Adrenal gland (tissue), 19 donors: ENCODE measurements at places on chromosomes 5 and 9. TPM values are rescaled to one million over a fixed set of nuclear protein-coding genes. Genes with fewer than 3 reads are reported as not detected.

GRCh38 chr5:58860680-58861079, 277.8 kb downstream of the RAB3C start:
- no peak for DNase-seq

DNA sequence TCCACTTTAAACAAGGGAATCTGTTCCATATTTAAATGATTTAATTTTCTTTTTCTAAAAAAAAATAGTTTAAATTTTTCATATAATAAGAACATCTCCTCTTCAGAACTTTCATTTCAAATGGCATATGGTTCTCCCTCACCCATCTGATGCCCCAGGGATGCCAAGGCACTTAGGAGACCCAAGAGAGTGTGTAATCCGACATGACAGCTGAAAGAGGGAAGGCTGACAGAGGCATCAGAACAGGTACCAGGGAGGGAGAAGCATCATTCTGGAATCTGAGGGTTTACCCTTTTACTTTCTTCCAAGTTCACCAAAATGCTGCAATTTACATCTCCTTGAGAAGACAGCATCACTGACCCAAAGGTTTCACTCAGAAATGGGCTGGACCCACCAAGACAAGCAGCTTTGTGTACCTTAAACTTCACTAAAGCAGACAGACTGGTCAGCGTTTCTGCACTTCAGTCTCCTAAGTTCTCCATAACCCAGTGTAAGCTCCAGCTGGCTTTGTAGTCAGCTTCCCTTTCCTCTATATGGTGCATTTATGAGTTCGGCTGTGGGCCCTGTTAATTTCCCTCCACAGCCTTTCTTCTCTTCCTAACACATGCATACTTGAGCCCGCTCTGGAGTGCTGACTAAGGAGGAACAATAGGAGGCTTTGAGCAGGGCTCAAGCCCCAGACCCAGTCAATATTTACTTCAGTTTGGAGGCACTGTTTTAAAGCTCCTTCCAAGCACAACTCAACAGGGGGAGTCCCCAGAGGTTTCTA, 17.7 kb downstream of the EFNA5 start:
- DNase-seq = no peak

- no peak for DNase-seq
Observed at GRCh38 chr5:147504535-147504934, 5.3 kb downstream of the DPYSL3 start.

DNA sequence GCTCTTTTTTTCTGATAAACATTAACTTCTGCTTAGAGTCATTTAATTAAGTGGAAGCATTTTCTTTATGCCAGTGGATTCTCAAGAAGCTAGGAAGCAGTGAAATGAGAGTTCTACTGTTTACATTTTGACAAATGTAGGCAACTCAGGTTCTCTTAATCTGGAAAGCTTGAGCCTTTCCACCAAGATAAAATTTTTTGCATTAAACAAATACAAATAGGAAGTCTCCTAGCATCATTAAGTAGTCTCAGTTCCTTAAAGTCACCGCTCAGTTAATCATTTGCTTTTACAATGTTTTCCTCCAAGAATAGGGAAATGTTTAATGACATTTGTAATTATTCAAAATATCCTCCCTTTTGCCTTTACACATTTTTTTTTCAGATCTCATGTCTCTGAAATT, 290.4 kb upstream of the PDE4D start:
- DNase-seq = no peak

GRCh38 chr5:83401775-83402174, 69.8 kb upstream of the VCAN start:
- DNase-seq = no peak

Gene OTULINL
- 76.9 TPM for total RNA-seq

Gene FAM114A2
- 14.6 TPM for total RNA-seq

GRCh38 chr5:133730346-133730745, 118.0 kb upstream of the FSTL4 start:
- no peak for DNase-seq

DNA sequence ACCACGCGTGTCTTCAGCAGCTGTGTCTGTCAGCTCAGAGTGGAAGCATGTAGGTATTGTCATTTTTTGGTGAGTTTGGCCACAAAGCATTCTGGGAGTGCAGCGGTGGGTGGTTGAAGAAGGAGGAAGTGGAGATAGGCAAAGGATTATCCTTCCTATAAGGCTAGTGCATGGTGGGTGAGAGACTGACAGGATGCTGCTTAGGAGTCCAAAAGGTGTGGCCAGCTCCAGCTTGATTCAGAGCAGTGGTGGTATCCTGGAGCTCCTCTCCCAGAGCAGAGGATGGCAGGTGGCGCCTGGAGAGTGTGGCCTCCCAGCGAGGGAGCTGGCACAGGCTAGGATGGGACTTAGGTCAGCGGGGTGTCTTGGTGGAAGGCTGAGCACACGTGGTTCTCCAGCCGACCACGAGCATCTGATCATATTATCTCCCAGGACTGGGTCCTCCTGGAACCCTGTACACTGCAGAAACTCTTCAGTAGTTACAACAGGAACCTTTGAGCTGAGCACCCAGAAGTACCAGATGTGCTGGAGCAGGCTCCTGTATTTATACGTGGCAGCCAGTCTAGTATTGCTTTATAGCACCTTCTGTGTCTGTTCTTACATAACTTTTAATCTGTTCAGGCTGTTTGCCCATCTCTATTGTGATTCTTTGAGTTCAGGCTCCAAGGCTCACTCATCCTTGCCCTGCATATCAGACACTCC, 29.6 kb downstream of the MAML1 start:
- DNase-seq = peak; percentile 52

- DNase-seq = no peak
Observed at GRCh38 chr5:43074987-43075318, 34.8 kb upstream of the ANXA2R start.

Gene LHFPL2
- 56.6 TPM for total RNA-seq

DNA sequence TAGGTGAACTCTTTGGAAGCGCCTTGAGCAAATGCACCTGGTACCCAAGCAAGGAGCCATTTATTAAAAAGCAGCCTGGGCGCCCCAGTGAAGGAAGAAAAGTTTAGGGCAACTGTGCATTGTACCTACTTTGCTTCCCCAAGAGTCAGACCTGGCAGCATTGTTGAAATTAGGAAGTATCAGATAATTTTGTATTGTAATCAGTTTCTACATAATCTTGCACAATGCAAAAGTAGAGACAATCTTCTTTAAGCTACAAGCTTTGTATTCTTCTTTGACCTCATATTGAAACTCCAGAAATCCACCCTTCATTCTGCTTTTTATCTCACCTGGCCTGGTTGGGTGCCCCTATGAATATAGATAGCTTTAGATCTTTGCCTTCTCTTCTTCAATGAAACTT, 490.8 kb downstream of the RASEF start:
- DNase-seq = no peak

Gene CDH12
- 8.5 TPM for total RNA-seq

GRCh38 chr5:9480499-9480898, 65.4 kb downstream of the SEMA5A start:
- no peak for DNase-seq

- no peak for DNase-seq
Observed at GRCh38 chr5:91591076-91591475, 208.0 kb upstream of the ARRDC3 start.

DNA sequence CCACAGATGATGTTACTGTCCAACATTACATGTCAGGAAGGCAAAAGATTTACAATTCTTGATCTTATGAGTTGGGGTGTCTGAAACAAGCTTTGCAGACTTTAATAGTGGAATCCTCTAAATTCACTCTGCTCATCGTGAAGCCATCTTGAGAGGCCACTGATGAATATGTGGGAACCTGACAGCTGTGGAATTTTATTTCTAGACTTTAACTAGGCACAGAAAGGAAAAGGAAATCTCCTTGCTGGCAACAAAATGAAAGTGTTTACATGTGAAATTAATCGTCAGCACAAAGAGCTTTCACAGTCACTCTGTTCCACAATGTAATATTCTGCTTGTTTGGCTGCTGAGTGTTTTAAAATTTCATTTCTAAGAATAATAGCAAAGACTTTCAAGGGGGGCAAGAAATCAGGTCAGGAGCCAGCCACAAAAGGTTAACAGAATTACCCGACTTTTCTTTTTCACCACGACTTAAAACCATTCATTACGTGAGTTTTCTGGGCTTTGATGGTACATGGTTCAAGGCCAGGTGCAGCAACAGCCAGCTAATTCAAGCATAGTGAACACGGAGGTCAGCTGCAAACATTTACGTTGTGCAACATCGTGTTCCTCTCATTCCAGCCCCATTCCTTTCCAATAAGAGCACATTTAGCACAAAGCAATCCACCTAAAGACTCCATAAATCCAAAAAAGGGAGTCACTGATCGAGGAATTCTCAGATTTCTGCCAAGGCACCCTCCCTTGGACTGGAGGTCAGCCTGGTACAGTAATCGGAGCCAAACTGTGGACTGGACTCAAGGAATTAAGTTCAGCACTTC, 14.6 kb downstream of the NREP start:
- DNase-seq = peak; percentile 69

GRCh38 chr5:14064841-14065240, 78.3 kb upstream of the TRIO start:
- no peak for DNase-seq

DNA sequence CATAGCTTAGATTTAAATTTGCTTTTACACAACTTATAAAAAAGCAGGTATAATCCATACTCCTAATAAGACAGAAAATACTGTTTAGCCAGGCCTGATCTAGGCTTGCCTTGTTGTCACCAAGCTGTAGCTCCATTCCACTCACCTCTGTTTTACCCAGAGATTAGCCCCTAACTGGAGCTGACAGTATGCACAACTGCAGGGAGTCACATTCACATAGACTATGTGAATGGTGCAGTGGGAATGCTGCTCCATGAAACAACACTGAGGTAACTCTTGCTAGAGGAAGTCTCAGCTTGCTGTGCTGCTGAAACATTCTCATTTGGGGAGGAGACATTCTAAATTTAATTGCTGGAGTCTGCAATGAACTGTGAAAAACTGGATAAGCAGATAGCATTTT, 209.1 kb downstream of the TMEM232 start:
- no peak for DNase-seq

- no peak for DNase-seq
Observed at GRCh38 chr5:145689235-145689634, 145.9 kb downstream of the PRELID2 start.

- no peak for DNase-seq
Observed at GRCh38 chr9:6552033-6552432, 93.5 kb downstream of the GLDC start.

GRCh38 chr5:83151821-83152220, 74.5 kb downstream of the XRCC4 start:
- DNase-seq = no peak

DNA sequence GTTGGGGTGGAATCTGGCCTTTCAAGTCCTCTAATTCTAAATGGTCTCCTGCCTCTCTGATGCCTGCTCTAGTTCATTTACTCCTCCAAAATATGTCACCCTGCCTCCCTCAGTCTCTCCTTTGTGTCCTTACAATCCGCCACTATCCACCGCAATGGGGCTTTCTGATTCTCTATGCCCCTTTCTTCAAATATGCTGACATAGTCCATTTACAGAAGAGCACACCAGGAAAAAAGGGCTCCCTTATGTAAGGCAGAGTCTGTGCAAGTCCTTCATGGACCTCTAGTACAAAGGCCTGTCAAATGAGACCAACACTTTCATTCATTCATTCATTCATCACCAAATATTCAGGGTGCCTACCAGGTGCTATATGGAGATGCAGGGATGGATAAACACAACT, 2.0 kb upstream of the ASTN2 start:
- no peak for DNase-seq

GRCh38 chr5:65818592-65818991, 96.6 kb downstream of the NLN start:
- DNase-seq = no peak

DNA sequence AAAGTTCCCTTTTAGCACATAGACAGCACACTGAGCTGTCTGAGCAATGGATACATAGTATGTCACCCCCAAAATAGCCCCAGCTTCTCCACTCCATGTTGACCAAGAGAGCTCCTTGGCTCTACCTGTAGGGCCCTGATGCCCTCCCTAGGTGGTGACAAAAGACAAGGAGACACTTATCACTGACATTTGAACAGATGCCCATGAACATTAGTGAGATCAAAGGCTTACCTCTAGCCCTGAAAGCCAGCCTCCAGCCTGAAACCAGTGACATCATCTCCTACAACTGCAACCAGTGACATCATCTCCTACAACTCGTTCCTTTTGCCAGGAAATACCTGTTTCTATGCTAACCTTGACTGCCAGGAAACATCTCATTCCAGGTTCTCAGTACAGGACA, 122.7 kb downstream of the FSTL4 start:
- DNase-seq = no peak

Gene REEP2
- total RNA-seq = 3.7 TPM

Gene CDH10
- total RNA-seq = 4.4 TPM

Gene ALDH1A1
- 345 TPM for total RNA-seq

DNA sequence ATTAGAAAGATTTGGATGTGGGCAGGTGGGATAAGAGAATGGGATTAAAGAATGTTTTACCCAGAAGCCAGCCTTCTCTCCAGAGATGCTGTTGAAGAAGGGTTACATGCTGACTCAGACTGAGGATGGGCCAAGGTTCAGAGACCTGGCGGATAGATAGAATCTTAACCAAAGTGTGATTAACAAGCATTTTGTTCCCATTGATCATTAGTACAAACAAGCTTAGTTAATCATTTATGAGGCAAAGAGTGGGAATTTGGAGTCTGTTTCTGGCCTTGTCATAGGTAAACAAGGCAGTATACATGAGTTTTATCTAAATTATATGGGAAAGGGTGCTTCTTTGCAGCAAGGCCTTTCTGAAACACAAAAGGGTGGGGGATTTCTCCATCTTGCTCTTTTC, 20.8 kb upstream of the DTWD2 start:
- DNase-seq = no peak

DNA sequence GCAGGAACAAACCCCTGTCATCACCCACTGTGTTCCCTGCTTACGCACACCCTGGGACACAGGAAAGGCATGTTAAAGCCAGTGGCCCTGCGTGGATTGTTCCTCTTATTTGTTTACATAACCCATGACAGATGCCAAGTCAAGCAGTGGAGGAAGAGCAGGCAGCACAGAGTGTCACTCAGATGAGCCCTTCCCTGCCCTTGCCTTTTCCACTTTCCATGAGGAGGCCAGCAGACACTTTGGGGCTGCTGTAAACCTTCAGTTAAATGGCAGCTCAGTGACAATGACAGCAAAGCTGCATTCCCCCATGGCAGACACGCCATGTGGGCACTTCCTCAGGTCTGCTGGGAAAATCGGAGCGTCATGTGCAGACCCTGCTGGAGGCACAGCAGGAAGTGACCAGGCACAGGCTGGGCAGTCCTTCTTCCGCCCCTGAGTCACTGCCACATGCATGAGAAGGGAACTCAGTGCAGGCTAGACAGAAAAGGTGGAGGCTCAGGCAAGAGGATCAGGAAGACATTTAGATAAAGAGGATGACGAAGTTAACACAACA, 216.8 kb upstream of the PIK3R1 start:
- peak; percentile 33 for DNase-seq

Gene PCDHB9
- 0.28 TPM for total RNA-seq

Gene GMCL2
- not detected for total RNA-seq

DNA sequence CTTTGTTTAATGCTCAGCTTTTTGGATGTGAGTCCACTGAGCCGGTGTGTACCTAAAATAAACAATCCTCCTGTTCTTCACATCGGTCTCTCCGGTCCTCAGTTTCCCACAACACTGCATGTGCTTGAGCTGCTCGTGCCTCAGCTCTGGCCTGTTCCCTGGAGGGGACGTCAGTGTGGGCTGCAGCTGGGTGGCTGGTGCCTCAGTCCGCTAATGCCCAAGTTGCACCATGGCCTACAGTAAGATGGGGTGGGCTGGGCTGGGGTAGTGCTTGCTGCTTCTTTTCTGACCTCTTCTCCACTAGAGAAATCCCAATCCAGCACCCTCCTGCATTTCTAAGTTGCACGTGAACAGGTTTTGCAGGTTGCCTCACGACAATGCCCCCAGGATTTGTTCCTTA, 595 bp upstream of the BTNL9 start:
- DNase-seq = no peak

- DNase-seq = no peak
Observed at GRCh38 chr5:96517295-96517694, 84.2 kb upstream of the PCSK1 start.

Gene ACTBL2
- not detected for total RNA-seq
